CD4-positive, alpha-beta T cell treated with Interleukin-4 for 1 hour (primary cell): ENCODE measurements at places on chromosomes 2 and 18.

DNA sequence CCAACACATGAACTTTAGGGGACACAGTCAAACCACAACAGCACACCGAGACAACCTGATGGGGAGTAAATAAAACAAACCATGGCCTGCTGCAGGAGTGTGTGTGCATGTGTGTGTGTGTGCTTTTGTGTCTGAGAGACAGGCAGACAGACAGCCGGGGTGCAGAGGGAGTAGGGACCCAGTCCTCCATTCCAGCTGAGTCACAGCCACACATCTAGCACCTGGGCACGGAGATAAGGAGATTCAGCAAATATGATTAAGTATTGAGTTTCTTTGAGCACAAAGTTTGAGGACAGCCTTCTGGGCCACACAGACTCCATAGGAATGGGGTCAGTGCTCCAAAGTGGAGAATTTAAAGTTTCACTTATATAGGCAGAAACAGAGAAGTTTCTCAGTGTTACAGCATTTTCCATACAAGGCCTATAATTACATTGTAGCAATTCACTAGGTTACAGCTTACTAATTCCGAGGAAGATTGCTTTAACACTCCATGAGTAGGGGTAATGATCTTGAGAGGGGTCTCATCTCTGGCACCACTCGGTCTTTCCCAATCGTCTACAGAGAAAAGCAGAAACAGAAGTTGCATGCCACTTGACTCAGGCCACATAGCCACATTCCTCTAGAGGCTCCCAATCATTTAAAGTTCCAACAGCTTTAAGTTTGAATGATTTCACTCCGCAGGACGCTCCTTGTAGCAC, 30.8 kb upstream of the PRLH start:
- no peak for DNase-seq

- DNase-seq, result no peak
Measured at GRCh38 chr2:171523088-171524017, 1.1 kb downstream of the CYBRD1 start.

GRCh38 chr2:109475531-109476210, 138.1 kb downstream of the SEPTIN10 start:
- DNase-seq, result no peak

DNA sequence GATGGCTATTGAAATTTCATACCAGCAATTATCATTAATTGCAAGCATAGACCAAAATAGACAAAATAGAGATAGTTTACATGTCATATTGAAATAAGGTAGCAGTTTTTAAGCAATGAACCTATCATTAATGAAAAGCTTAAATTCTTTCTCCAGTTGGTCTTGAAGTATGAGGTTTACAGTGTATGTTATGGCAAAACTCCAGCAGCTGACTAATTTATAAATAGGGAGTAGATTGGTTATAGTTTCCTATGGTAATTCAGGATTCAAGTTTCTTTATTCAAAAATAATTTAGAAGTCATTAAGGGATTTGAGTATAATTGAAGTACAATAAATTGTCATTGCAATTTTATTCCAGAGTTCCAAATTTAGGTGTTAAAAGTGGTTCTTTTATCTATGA, 69.6 kb upstream of the COL5A2 start:
- no peak for DNase-seq

- no peak for DNase-seq
Measured at GRCh38 chr2:42862669-42863185, 70.3 kb upstream of the HAAO start.

GRCh38 chr2:121251497-121251896, 33.5 kb downstream of the TFCP2L1 start:
- DNase-seq, result no peak

DNA sequence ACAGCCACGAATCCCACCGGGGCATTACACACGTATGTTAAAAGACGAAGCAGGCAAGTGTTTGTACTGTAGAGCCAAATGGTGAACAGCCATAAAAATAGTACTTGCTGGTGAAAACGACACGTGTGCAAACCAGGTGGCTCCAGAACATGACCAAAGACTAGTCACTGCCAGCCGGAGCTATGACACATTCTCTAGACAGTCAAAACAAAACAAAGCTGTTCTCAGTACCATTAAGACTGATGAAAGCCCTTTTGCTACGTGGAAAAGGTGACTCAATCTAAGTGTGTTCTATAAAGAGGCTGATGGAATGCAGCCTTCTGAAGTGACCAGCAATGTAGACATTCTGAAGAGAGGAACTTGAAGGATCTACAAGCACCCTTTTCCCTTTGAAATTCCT, 367.7 kb upstream of the NETO1 start:
- DNase-seq, result no peak

GRCh38 chr2:39488450-39488849, 51.4 kb upstream of the MAP4K3 start:
- DNase-seq, result peak; percentile 67

GRCh38 chr2:5353565-5353964, 338.6 kb upstream of the SOX11 start:
- DNase-seq, result no peak

DNA sequence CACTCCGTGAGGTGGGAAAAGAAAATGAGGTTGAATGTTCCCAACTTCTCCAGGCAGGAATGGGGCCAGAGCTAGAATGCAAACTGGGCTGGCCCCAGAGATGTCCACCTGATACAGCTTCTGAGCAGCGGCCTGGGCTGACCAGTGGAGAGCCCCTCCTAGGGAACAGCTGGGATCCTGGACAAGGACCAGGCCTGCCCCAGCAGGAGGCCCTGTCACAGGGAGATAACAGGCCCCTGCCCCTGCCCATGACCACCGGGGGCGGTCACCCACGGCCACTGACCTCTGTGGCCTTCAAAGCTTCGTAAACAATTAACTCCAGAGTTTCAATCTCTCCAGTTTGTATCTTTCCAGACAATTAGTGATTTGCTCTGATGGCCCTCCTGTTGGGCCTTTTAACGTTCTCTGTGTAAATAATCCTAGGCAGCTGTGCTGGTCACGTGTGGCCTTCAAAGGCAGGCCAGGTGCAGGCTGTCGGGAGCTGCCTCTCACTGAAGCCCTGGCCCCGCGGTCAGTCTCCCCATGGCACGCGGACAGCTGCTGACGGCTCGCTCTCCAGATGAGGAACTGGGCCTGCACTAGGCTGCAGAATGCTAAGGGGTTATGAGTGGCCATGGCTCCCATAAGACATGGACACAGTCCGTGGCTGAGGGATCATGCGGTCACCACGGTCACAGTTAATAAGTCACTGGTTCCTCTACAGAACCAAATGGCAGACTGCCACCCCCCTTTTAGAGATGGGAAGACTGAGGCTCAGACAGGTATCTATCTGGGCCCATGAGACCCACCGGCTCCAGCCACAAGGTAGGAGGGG, 9.2 kb downstream of the HS6ST1 start:
- peak; percentile 5 for DNase-seq

DNA sequence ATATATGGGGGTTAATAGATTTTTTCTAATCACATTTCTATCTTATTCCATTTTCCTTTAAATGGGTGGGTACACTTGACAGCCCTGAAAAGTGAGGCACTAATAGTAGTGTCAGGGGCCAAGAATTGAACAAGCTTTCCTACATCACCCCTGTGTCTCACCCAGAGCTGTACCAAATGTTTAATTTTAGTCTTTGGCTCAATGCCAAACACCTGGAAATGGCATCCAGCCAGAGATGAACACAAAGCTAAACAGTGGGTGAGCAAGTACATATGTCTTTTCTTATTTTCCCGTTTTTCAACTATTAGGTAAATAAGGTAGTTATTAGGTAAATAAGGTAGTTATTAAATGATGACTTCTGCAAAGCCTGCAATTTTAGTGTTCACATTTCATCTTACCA, 276.3 kb upstream of the ERBB4 start:
- DNase-seq, result no peak

DNA sequence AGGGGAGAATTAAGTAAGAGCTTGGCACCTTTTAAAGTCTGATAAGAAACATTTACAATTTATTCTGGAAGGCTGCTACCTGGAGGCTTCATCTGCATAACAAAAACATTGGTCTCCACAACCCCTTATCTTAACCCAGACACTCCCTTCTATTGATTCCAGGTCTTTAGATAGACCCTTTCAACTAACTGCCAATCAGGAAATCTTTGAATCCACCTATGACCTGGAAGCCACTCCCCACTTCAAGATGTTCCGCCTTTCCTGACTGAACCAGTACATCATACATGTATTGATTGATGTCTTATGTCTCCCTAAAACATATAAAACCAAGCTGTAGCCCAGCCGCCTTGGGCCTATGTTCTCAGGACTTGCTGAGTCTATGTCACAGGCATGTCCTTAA, 289.4 kb downstream of the AGPS start:
- DNase-seq, result no peak

- DNase-seq, result no peak
Measured at GRCh38 chr2:99450199-99450598, 39.6 kb downstream of the REV1 start.

DNA sequence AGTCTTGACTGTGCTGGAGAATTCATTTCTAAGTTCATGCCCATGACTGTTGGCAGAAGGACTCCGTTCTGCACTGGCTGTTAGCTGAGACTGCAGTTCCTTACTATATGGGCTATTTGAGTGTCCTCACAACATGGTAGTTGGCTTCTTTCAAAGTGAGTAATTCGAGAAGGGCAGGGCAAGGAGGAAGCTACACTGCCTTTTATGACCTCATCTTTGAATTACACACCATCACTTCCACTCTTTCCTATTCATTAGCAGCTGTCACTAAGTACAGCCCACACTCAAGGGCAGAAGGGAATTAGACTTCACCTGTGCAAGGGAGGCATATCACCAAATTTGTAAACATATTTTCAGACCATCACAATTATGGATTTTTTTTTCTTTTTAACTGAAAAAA, 55.9 kb upstream of the EPAS1 start:
- DNase-seq, result no peak

DNA sequence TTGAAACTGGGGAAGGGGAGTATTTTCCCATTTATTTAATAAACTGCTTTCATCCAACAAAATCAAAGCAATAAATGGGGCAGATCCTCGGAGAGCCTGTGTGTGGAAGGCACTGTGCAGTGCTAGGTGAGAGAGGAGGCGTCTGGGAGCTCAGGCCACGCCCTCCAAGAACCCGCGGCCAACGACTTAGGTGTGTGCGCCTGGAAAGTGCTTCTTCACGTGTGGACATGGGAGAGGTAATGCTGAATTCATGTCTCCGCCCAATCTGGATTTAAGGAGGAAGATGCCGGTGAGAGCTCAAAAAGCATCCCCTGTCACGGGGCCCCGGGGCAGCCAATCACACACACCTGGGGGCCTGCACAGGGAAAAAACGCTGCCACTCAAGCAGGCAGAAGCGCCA, 77.4 kb downstream of the HDAC4 start:
- DNase-seq, result no peak

DNA sequence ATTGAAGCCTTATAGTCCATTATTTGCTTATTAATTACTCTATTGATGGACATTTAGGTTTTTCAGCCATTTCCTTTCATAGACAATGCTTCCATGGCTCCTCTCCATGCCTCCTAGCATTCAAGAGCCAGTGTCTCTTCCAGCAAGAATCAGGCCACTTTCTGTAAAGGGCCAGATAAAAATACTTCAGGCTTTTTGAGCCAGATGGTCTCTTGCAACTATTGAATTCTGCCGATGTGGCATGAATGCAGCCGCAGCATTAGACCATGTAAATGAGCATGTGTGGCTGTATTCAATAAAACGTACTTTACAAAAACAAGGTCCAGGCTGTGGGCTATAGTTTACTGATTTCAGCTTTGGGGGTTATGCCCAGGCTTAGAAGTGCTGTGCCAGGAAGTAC, 38.5 kb downstream of the TRAF3IP1 start:
- DNase-seq, result no peak

- DNase-seq, result no peak
Measured at GRCh38 chr18:21463718-21464117, 136.8 kb downstream of the ESCO1 start.

DNA sequence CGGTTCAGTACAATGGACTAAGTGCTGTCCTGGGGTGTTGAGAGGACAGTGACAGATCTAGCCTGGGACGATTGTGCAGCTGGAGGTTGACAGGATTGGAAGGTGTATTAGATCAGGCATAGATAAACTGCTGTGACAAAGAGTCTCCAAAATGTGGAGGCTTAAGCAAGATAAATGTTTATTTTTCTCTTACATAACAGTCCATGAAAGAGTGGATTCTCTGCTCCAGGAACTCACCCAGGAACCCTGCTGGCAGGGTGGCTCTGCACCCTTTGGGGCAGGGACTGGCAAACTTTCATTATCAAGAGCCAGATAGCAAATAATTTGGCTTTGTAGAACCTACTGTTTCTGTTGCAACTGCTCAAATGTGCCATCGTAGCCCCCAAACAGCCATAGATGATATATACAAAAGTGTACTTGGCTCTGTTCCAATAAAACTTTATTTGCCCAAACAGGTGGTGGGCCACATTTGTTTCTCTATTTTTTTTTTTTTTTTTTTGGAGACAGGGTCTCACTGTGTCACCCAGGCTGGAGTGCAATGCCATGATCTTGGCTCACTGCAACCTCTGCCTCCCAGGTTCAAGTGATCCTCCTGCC, 9.7 kb downstream of the HRH4 start:
- DNase-seq, result no peak

DNA sequence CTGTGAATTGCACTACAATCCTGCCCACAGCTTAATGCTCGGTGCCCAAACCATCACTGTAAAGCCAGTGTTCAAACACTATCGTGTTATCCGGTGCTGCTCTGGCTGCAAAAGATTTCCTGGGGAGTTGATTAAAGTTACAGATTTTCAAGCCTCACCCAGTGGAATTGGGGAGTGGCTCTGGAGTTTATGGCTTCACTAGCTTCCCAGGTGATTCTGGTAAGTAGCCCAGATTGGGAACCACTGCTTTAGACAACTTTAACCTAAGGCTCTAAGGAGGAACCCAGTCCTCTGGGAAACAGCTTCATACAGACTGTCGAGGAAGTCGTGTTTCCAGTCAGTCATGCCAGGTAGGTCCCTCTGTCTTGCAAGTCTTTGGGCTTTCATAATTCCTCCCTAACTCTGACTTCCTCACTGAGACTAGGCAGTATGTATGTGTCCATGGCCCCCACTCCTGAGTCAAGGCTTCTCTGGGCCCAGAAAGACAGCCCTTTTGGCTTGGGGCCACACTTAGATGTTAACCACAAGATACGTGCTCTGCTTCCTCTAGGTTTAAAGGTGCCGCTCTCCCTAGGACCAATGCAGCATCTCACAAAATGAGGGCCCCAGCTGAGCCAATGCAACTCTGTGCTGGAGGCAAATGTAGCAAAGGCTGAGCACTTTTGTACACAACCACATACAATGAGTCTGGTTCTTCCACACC, 299.7 kb downstream of the PRKCE start:
- DNase-seq, result no peak

DNA sequence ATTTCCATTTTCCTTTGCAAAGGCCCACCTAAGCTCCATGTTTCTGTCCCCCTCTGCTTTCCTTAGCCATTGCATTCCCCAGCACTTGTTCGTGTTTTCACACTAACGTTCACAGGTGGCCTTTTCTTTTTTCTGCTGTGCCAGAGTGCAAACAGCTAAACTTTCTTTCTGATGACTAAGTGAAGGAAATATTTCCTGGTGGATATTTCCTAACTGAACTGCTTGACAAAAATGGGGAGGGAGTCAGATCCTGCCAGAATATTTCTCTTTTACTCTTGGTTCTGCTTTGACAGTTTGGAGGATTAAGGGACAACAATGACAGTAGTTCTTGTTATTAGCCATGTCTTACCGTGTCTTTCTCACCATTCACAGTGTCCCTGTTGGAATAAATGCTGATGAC, 344.0 kb downstream of the ARHGAP15 start:
- no peak for DNase-seq
